Activated CD4-positive, CD25-positive, alpha-beta regulatory T cell treated with anti-CD3 and anti-CD28 coated beads, Interleukin-2, amount 50 U/mL, for 16 hours (primary cell): ENCODE measurements at places on chromosomes 2 and 18.

DNA sequence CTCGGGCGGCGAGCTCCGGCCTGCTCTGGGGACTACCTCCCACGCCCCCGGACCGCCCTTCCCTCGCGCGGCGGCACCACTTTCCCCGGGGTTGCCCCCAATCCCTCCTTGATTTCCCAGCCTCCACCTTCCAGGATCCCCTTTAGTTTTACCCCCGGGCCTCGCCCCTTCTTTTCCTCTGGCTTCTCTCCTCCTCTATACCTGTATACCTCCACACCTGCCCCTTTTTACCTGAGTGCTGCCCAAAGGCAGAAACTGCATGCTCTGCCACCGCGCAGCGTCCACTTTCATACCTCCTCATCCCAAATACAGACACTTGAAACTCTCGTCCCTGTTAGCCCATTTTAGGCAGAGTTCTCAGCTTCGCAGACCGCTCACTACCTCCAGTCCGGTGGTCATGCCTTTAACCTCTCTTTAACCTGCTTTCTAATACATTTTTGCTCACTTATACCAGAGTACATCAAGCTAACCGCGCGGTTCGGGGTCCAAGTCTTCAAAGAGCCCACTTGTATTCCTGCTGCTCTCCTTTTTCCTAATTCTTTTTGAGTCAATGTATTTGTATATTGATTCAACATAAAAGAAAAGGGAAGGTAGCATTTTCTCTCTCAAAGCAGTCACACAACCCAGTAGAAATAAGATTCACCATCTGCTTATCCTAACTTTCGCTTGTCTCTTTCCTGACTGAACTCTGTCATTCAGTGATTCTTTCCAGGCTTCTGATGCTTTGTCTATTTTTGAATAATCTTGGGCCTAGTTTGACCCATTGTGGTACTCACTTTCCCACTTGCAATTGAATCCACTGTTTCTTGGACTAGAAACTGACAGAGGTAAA lies 901 bp downstream of the SPOPL start:
- no peak for DNase-seq

- DNase-seq, result no peak
These were observed 409.2 kb upstream of the HS6ST1 start for GRCh38 chr2:128727914-128728313.

GRCh38 chr18:77013811-77014521 lies 118.6 kb downstream of the MBP start:
- no peak for DNase-seq

DNA sequence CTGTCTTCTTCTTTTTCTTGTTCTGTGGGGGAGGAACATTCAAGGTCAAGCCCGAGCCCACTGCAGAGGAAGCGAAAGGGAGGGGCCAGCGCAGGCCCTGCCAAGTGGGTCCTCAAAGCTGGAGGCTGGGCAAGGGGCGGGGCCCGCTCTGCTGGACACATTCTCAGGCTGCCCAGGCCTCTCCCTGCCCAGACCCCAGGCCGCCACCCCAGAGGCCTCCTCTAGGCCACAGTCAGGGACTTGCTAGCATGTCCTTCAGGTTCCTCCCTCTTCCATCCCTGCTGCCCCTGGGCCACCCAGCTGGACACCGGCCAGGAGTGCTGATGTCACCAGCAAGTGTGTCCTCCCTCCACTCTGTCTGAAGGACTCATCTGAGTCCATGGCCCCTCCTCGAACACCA lies 44.1 kb downstream of the KIF1A start:
- no peak for DNase-seq

GRCh38 chr2:70746094-70746974 lies 21.7 kb downstream of the ADD2 start:
- no peak for DNase-seq

DNA sequence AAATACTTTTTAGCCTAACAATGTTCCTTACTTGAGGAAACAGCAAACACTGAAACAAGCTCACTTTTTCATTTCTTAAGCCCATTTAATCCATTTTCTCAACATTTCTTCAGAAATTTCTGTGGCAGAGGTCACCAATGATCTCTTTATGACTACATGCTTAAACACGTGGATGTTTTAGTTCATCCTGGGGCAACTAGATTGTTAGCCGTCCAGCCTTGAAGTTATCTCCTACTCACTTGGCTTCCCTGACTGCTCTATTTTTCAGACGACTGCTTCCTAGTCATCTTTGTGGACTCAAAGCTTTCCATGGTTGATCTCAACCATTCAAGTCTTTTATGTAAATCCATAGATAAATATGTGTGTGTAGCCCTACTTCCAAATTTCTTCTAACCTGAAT lies 24.1 kb downstream of the CD302 start:
- no peak for DNase-seq

DNA sequence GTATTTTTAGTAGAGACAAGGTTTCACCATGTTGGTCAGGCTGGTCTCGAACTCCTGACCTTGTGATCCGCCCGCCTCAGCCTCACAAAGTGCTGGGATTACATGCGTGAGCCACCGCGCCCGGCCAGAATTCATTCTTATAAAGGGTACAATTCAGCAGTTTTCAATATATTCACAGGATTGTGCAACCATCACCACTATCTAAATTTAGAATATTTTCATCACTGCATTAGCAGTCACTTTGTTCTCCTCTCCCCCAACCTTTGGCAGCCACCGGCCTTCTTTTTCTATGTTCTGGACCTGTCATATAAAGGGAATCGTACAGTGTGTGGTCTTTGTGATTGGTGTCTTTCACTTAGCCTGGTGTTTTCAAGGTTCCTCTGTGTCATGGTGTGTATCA lies 40.7 kb downstream of the TCF7L1 start:
- no peak for DNase-seq

- no peak for DNase-seq
These were observed 840 bp upstream of the PSD4 start for GRCh38 chr2:113172721-113173541.

DNA sequence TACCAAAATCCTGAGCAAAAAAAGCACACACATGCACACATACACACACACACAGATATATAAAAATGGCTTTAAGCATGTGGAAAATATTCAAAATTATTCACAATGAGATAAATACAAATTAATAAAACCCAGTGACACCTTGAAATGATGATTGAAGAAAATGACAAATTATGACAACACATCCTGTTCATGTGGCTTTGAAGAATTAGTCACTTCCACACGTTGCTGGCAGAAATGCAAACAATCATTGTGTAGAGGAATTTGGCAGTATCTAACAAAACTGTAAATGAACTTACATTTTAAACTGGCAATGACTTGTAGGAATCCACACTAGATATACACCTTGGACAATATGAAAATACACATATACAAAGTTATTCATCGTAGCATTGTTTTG lies 95.8 kb upstream of the RGPD4 start:
- no peak for DNase-seq

- no peak for DNase-seq
These were observed at the start of gene KCNK3 for GRCh38 chr2:26692279-26692896. TSS of gene KCNK3 (plus strand) at chr2:26692722. CDS start at chr2:26692876, 154 bp downstream.

DNA sequence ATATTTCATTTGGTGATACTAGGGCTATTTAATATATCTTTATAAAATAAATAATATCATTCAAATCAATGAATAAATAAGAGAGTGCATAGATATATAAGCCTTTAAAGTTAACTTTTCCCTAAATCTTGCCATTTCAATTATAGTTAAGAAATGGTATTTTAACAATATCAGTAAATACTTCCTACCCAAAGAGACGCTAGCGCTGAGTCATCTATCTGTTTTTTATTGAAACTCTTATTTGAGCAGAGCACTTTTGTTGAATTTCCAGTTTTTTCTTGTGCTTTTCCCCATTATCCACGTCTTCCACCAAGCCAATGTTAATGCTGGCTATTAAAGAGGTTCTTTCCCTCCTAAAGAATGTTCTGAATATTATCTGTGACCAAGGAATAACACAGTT lies 639.3 kb downstream of the DSC3 start:
- DNase-seq, result no peak

GRCh38 chr2:19086231-19086651 lies 272.2 kb downstream of the OSR1 start:
- DNase-seq, result no peak

- no peak for DNase-seq
These were observed 433.0 kb upstream of the CHAC2 start for GRCh38 chr2:53334610-53335009.

DNA sequence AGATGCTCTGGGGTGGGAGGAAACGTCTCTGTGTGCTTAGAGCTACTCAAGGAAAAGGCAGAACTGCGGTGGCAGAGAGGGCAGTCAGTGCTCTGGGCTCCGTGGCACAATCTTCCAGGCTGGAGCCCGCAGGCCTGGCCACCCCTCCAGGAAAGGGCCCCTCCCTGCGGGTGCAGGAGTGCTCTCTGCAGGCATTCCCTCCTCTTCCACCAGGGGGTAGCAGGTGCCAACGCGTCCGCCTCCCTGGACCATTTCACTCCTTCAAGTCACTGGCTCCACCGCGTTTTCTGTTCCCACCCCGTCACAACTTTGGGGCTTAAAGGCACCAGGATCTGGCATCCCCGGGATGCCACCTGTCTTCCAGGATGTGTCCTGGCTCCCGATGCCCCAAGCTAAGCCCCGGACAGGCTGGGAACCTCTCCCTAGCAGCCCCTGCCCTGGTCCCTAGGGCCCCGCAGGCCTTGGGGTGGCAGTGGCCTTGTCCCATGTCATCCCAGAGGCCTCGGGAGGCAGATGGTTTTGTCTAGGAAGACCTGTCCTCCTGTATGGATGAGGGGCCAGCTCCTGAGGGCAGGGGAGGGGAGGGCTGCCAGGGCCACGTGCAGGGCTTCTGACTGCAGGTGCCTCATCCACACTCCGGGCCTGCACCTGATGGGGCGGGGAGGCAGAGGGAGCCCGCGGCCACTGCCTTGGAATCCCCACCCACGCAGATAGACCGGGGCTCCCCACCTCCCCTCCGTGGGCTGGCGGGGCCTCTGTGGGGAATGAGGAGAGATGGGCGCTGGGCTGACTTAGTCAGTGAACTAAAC lies 26.4 kb downstream of the KCNIP3 start:
- no peak for DNase-seq

- no peak for DNase-seq
These were observed 597.8 kb downstream of the DCC start for GRCh38 chr18:52937840-52938239.

- DNase-seq, result no peak
These were observed 6.5 kb downstream of the TSHZ1 start for GRCh38 chr18:75216911-75217689.

- no peak for DNase-seq
These were observed 127.1 kb upstream of the TANK start for GRCh38 chr2:161033059-161033660.

DNA sequence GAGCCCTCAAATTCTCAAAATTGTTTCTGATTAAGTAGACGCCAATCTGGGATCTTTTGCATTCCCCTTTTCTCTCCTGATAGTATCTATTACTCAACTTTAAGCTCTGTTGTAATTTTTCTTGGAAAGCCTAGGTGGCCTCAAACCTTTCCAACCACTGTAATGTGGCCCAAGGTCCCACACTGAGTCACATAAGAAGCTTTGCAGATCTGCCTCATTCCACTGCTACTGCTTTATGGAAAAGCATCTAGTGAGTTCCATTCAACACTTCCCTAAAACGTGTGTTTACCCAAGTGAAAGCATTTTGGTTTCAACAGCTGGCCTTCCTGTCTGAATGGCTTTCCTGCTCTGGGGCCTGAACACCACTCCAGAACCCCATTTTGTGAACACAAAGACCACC lies 493.6 kb upstream of the SPHKAP start:
- DNase-seq, result no peak

DNA sequence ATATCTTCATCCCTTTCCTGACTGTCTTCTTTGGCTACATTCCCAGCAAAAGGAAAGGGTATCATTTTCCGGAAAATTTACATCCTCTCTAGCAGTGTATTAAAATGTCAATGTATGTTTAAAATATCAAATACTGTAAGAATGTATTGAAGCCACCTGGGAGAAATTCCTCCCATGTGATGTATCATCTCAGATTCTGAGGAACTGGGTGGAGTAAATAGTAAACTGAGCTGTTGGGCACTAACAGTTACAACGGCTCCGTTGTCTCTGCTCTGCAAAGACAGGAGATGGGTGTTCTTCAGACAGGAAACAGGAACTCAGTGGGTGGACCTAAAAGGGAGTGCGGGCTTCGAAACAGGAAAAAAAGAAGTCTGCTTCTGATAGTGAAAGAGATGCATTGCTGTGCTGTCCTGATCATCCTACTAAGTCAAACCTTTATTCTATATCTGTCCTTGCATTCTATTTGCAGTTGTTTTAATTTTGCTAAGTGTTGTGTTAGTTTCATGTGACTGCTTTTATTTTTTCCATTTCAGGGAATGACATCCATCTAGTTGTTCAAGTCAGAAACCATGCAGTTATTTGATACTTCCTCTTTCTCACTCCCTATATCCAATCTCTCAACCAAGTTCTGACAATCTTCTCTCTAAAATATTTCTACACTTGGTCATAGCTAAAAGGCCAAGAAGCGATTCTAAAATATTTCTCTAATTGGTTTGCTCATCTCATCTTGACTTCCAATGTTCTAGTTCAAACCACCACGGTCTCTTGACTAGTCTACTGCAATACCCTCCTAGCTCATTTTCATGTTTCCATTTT lies 19.4 kb downstream of the DOK1 start:
- DNase-seq, result no peak

- DNase-seq, result no peak
These were observed 144.3 kb upstream of the PELI1 start for GRCh38 chr2:64288321-64289193.

DNA sequence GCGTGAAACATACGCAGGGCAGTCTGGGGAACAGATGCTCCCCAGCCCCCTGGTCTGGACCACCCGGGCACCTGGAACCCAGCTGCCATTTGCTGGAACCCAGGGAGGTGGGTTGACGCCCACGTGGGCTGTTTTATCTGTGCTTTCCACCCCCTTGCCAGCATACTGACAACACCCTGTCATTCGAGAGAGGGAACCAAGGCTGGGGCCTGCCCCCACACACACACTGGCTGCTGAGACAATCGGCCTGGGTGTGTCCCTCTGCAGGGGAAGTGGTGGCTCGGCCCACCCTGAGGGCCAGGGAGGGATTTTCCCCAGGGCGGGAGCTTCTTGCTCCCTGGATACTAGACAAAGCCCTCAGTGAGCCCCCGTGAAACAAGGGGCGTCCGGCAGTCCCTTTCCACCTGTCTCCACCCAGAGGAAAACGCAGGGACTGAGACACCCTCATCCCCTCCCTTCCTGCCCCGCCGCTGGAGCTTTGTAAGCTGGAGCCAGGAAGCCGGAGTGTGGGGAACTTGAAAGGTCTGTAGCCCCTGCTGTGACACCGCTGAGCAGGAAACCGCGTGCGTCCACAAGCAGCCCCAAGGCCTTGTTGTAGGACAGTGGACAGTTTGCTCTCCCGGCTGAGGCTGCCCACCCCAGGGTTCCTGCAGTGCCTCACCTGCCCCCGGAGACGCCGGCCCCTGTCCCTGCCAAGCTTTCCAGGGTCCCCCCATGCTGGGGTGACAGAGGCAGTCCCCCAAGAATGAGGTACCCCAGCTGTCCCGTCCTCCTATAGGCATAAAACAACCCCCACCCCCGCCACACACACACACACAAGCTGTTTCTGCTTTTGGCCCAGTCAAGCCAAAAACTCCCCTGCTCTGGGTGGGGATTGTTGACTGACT lies 14.1 kb upstream of the KLF11 start:
- no peak for DNase-seq

GRCh38 chr2:174072069-174072468 lies 106.9 kb upstream of the SP3 start:
- no peak for DNase-seq

- no peak for DNase-seq
These were observed 377.5 kb downstream of the ZNF521 start for GRCh38 chr18:24974431-24974830.
